ENCODE measurements at places on chromosomes 12 and 14. TPM values are rescaled to one million over a fixed set of nuclear protein-coding genes. Genes with fewer than 3 reads are reported as not detected.

The WSCD2 gene
- total RNA-seq = not detected

GRCh38 chr12:87038098-87038497 lies 781.9 kb upstream of the MGAT4C start:
- no peak for DNase-seq

The PTPRB gene
- 113 TPM for total RNA-seq

DNA sequence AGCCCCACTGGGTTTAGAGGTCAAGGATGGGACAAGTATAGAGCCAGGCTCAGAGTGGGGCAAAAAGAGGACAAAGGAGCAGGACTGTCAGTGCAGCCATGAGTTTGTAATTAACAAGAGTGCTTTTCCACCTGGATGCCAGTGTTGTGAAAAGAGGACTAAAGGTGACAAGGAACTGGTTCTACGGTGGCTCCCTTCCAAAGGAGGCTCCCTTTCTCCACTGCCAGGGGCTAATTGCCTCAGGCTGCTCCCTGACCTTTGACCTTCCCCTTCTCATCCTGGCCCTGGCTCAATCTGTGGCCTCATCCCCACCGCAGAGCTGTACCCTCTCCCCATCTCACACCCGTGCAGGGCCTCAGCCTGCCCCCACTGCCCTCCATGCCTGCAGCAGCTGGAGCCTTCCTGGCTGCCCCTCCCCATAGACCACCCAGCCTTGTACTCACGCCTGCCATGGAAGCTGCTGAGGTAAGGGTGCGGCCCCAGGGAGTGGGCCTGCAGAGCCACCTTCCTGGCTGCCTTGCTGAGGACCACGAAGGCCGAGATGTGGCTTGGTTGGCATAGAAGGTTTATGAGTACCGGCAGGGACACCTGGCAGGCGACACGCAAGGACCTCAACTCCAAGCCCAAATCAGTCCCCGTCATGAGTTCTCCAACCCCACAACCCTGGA lies 24.8 kb upstream of the FKBP4 start:
- no peak for DNase-seq

- DNase-seq = no peak
Observed at GRCh38 chr14:99936056-99936455, 129.2 kb upstream of the EVL start.

DNA sequence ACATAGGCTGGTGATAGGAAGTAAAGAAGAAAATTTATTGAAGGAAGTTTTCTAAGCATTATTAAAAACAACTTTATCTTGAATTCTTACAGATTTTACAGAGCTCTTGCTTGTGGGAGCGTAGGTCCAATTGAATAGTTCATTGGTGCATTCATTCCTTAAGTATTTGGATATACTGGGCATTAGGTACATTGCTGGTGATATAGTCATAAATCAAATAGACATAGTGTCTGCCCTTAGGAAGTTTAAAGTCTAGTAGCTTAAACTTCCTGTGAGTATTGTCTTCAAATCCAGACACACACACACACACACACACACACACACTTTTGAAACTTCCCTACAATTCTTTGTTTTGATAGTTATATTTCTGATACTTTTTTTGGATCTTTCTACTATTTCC lies 226.7 kb downstream of the FUT8 start:
- peak; percentile 37 for DNase-seq

The CLEC9A gene
- not detected for total RNA-seq

GRCh38 chr14:56100556-56100955 lies 17.7 kb upstream of the PELI2 start:
- DNase-seq = no peak

GRCh38 chr12:102029141-102029540 lies 32.6 kb downstream of the WASHC3 start:
- DNase-seq = no peak

DNA sequence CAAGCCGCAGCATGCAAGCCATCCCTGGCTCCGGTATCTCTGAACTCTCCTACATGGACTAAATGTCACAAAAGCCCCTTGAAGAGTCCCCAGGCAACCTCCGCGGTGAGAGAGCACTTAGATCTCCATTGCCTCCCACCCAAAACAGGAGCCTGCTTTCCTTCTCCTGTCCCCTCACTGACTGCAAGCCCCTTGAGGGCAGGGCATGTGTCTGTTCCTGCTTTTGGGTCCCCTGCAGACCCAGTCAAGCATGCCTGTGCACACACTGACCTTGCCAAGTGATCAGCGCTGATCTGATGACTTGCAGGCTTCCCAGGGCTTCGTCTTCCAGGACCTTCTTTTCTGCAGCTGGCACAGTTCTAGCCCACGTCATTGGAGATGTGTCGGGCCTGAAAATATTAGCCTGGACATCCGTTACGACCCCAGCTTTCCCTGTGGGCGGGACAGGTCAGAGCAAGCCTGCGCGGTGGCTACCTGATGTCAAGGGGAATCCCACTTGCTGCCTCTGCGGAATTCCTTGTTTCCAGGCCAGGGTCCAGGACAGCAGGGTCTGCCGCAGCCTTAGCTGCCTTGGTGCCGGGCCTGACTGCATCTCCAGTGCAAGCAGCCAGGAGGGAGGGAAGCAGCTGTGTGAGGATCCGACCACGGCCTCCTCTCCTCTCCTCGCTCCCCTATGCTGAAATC lies 92.5 kb downstream of the FBXL14 start:
- DNase-seq = no peak

DNA sequence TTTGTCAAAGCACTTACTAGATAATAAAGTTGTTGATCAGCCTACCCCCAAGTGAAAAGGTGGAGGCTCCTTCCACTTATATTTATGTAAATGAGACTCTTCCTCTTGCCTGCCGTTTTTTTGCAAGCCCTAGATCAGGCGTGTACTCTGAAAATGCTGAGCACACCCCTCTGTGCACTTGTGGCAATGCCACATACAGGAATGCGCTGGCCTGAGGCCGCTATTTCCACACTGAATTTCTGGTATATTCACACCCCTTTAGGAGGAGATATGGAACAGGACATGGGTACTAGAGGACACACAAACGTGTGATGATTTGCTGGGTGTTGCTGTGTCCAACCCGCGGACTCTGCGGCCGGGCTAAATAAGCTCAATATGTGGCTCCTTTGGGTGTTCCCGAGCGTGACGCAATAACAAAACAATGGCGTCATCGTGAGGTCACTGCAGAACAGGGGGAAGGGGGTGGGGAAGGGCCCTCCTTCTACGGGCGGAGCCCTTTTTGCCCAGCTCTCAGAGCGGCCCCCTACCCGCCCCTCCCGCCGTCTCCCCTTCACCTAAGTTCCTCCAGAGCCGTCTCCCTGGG lies 554 bp upstream of the TSPAN31 start:
- DNase-seq = no peak

GRCh38 chr12:54980341-54980740 lies 4.2 kb downstream of the TESPA1 start:
- DNase-seq = no peak

DNA sequence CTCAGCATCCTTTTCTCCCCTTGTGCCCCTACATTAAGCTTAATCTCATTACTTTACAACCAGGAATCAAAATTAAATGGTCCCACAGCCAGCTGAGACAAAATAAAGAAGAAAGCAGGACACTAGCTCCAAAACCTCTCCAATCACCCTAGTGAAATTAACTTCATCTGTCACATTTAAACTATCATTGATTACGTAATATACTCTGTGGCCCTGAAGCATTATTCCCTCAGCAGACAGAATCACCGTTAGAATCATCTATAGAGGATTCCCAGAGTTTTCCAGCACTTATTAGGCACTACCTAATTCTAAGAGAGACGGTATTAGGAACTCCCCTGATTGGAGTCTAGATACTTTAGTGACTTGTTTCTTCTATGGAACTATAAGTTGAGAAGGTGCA lies at the start of gene OR4K17:
TSS of gene OR4K17 (plus strand) at position 302 of the 400 bp plus-strand sequence. CDS start 6,761 bp downstream, outside the sequence.
- DNase-seq = no peak

DNA sequence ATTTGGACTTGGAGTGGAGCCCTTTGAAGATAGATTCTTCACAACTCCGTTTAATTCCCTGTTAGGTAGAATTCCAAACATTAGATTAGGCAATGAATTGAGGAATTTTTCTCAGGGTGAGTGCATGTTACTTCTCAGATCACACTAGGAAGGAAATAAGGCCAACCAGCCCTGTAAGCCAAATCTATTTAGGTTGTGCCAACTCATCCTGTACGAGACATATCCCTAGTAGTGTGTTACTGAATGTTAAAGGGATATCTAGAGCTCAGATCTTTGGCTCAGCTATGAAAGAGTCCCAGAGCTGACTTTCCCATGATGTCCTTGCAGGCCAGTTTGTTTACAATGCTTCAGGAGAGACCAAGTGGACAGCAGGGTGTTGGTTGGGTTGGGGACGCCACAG lies 45.6 kb downstream of the GPHB5 start:
- DNase-seq = no peak

DNA sequence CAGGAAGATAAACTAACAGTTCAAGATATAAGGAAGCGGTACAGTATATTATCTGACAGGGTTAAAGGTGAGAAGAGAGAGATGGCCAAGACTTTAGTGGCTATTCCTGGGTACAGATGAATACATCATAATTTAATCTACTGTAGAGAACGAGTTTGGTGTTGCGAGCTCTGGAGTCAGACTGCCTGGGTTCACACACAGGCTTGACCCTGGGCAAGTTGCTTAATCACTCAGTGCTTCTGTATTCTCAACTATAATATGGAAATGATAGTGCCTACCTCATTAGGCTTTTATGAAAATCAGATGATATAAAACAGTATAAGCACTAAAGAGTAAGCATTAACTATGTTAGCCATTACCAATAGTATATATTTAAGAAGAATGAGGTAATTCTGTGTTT lies 3.5 kb downstream of the PPM1H start:
- DNase-seq = no peak

The TOMM20L gene
- total RNA-seq = not detected

The KLHDC1 gene
- 0.90 TPM for total RNA-seq

The CLEC1A gene
- 12.1 TPM for total RNA-seq

DNA sequence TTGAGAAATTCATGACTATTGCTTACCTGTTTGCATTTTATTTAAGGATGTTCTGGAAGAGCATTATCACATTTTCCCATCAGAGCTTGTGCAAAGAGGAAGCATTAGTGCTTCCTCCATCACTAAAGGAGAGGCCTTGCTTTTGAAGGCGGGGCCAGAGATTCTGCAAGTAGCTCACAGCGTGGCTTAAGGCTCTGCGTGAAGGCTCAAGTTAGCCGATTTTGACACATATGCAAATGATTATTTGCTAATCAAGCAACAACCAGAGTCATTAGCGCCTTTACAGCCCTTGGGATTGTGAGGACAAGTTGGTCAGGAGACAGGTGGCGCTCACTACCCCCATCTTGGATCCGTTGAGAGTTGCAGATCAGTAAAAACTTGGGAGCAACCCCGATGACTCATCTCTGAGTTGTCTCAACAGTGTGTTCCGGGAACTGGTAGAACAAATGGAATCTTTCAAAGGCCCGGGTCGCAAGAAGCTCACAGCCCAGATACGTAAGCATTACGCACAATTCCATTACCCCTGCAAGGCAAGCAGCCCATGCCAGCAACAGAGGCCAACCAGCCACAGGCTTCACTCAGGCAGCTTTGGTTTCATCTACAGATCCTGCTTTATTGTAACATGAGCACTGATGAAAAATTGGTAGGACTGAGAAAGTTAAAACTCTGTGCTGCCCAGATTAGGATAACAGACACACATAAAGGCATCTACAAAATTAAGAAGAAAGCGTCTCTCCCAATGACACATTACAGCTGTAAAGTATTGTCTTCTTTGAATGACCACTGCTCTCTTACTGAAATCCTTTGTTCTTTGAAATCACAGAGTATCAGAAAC lies 34.9 kb upstream of the SPTSSA start:
- peak; percentile 91 for DNase-seq
